ENCODE measurements at places on chromosomes 11 and 22.

GRCh38 chr11:23569547-23569946, 709.3 kb upstream of the CCDC179 start:
- no peak for DNase-seq

- no peak for DNase-seq
Measured at GRCh38 chr11:1181853-1182535, 24.2 kb downstream of the MUC5AC start.

DNA sequence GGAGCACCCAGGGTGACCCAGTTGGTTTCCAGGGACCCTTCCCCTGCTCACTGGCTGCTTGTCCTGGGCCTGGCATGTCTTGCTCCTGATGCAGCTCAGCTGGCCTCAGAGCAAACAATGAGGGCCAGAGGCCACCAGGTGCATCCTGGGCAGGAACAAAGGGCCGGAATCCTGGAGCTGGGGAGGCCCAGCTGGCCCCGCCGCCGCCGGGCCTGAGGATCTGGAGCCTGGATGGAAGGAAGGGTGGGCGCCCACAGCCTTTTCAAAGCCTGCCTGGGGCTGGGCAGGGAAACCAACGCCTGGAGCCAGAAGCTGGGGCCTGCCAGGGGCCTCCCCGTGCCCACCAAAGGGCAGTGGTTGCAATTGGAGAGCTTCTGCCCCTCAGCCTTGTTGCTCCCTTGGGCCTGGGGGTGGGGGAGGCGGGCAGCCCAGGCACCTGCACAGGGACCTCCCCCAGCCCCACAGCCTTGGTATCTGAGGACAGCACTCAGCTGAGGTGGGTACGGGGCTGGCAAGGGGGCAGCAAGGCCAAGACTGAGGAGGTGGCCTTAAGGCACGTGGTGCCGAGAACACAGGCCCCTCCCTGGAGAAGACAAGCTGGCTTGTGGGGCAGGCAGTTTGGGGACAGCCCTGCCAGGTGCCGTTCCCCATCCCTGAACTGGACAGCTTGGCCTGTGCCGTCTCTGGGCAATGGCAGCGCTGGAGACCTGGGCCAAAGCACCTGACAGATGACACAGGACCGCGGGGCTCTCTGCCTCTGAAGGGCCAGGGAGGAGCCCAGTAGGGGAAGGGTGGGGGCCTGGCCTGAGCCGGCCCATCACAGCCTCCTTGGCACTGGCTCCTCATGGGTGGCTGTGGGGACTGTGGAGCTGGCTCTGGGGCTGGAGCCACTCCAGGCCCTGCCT, 7.1 kb upstream of the ADORA2A start:
- DNase-seq: no peak

GRCh38 chr11:126538071-126538470, 182.6 kb downstream of the ST3GAL4 start:
- no peak for DNase-seq

DNA sequence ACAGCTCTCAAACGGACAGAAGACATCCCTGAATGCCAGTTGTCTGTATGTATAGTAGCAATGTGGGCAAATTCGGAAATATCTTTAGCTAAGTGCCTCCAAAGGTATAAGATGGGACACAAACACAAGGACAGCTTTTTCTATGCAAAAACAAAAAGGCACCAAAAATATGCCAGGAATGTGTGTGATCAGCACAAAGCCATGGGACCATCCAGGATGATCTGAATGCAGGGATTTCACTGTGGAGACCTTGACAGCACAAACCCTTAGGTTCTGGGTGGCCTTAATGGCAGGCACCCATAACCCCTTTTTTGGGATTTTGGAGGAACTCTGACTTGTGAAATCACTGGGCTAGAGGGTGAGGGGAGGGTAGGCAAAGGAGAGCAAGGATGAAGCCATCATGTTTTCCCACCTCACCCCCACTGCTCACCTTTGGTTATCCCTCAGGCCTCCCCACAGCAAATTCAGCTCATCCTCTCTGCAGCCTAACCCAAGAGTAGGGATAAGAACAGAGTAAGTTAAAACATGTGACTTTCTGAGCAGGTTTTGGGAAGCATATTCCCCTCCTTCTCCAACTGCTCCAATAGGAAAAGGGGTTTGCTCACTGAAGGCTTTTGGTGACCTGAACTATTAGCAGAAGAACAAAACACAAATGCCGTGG, 154.6 kb downstream of the SNX19 start:
- no peak for DNase-seq

DNA sequence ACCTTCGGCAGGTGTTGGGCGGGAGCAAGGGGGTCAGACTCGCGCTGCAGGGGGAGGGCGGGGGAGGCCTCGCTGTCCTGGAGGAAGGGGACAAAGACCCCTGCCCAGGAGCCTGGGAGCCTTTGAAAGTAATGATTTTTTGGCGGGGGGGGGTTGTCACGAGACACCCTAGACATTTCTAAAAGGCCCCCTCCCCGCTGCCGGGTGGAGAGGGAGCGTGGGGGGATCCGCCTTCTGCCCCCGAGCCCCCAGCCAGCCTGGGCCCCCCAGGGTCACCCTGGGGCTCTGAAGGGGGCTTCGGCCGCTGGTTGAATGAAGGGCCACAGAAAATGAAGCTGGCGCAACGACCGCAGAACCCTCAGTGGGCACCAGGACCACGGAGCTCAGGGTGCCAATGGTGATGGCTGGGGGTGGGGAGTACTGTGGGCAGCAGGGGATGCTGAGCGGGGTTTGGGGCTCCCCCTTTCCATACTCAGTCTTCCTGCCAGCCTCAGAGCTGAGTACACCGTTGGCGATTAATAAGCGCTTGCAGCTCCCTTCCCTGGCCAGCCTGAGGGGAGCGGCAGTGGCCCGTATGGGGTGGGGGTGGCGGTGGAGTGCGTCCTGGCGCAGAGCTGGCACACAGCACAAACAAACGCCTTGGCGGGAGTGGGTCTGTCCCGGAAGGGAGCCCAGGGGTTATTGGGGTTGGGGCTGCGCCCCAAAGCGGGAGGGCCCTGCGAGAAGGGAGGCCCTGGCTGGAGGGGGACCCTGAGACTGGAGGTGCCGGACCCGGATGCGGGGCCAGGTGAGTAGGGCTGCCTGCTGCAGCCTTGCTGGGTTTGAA, 1.2 kb upstream of the DUSP8 start:
- no peak for DNase-seq

DNA sequence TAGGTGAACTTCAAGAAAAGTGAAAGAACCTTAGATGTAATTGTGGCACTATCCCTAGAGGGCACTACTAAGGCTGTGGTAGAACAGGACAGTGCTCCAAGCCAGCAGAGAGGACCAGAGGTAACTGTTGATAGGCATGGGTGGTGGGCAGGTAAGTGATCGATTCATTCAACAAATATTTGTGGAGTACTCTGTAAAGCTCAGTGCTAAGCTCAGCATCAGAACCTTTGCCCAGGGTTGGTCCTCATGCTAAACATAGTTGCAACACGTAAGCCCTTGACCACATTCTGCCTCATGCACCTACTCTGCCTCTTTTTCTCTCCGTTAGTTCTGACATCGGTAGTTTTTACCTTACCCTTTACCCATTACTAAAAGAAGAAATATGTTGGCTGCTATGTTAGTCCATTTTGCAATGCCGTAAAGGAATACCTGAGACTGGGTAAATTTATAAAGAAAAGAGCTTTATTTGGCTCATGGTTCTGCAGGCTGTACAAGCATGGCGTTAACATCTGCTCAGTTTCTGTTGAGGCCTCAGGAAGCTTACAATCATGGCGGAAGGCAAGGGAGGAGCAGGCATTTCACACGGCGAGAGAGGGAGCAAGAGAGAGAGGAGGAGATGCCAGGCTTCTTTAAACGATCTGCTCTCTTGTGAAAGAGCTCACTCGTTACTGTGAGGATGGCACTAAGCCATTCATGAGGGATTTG, 18.4 kb upstream of the NNMT start:
- DNase-seq: no peak

GRCh38 chr11:101435408-101435973, 148.3 kb downstream of the TRPC6 start:
- no peak for DNase-seq

DNA sequence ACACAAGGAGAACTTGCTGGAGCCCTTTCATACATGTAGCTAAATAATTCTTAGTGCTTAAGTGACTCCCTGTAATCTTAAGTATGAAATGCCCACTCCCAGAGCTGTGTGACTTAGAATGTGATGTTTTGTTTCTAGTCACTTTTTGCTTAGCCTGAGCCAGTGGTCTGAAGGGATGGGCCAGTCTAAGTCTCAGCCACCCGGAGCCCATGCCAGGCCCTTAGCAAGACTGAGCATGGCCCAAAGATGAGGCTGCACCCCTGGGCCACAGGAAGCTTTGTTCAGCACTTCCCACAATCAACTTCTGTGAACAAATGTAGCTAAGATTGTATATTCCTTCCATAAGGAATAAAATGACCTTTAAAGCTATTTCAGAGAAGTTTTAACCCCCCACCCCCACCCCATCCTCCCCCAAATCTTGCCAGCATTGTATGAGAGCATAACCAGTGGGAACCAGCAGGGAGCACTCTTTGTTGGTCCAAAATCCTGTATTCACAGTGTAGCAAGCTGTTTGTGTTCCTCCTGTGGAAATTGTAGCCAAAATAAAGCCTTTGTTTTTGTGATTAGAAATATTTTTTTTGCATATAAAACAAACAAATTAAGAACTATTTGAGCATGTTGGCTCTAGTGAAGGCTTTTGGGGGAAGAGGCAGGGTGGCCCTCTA, 73.8 kb upstream of the GAL start:
- DNase-seq: no peak

- no peak for DNase-seq
Measured at GRCh38 chr11:17157761-17158160, 50.0 kb downstream of the PIK3C2A start.
